ENCODE measurements at places on chromosomes 3 and 15. TPM values are rescaled to one million over a fixed set of nuclear protein-coding genes. Genes with fewer than 3 reads are reported as not detected.

The NR2E3 gene
- polyA plus RNA-seq = not detected

The SNX22 gene
- 2.6 TPM for polyA plus RNA-seq

The C3orf85 gene
- polyA plus RNA-seq = not detected

The C15orf62 gene
- 4.5 TPM for polyA plus RNA-seq

The PLA1A gene
- 3.5 TPM for polyA plus RNA-seq

The B3GNT5 gene
- 5.0 TPM for polyA plus RNA-seq

The TRIM42 gene
- not detected for polyA plus RNA-seq

The CD80 gene
- polyA plus RNA-seq = 0.25 TPM

The SLC2A2 gene
- not detected for polyA plus RNA-seq

The AGBL1 gene
- polyA plus RNA-seq = not detected

The SNAPC5 gene
- 49.0 TPM for polyA plus RNA-seq

The PLA2G4E gene
- not detected for polyA plus RNA-seq

The DPPA2 gene
- not detected for polyA plus RNA-seq

The PRR20G gene
- not detected for polyA plus RNA-seq

The TFRC gene
- 11.2 TPM for polyA plus RNA-seq

The SSUH2 gene
- polyA plus RNA-seq = 0.35 TPM

The GREM1 gene
- polyA plus RNA-seq = 14.6 TPM

The SLC28A1 gene
- not detected for polyA plus RNA-seq

The EFCC1 gene
- 8.2 TPM for polyA plus RNA-seq

The PLSCR5 gene
- polyA plus RNA-seq = not detected

The PPM1L gene
- polyA plus RNA-seq = 2.6 TPM

The FRG2C gene
- not detected for polyA plus RNA-seq

The TMED3 gene
- polyA plus RNA-seq = 133 TPM

The OXTR gene
- not detected for polyA plus RNA-seq

The PYGO1 gene
- 0.93 TPM for polyA plus RNA-seq

The GOLGA8J gene
- polyA plus RNA-seq = not detected

The PLIN1 gene
- polyA plus RNA-seq = 1.6 TPM

The XIRP1 gene
- polyA plus RNA-seq = 1.1 TPM

Data from stomach (tissue), 19 donors.